ENCODE measurements at places on chromosomes 6 and 20.
A peak's percentile ranks its signal among the peaks of the same experiment; 100 is the strongest.

GRCh38 chr6:165732696-165733488 is 69.9 kb upstream of the PDE10A start:
- DNase-seq, result no peak

DNA sequence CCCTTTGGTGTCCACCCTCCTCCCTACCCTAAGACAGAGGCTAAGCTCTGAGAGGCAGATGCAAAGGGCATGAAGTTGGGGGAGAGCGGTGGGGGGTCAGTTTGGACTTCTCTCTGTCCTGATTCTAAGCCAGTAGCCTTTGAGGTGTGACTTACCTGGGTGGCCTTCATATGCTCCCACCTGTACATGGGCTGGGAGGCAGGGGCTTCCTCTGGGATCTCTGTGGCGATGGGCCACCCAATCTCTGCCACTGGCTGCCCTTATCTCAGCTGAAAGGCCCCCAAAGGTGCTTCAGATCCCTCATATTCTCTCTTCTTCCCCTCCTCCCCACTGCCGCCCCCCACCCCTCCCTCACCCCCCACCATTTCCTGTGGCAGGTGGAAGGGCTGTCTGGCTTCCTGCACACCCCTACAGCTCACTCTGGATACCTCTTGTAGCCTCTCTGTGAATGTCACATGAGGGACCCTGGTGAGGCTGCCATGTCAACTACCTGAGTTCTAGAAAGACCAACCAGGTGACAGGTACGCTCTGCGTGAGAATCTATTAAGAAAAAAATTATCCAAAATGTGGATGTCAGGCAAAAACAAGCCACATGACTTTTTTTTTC is 34.0 kb downstream of the PNLDC1 start:
- no peak for DNase-seq

DNA sequence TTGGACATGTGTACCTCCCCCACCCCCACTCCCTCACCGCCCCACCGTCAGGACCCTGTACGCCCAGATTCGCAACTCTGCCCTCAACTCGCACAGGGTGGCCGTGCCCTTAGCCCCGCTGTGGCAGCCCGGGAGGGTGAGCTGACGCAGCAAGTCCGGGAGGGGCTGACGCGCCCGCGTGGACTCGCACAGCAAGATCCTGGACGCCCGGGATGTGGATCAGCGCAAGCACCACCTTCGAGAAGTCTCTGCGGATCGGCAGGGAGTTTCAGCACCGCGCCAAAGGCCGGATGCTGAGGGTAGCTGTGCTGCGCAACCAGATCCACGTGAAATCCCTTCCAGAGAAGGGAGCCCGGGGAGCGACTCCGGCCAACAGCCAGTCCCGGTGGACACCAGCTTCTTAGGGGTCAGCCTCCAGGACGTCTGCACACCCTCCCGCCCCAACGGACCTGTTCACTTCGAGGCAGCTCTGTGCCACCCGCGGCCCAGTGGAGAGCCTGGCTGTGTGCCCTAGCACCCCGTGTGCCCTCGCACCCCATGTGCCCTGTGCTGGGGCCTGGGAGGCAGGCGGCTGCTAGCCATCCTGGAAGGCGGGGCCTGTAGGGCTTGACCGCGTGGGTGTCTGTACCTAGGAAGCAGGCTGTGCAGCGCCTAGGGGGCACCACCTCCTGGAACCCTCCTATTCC is 6.7 kb upstream of the GJA10 start:
- no peak for DNase-seq

GRCh38 chr6:116217069-116217468 is 36.8 kb downstream of the TSPYL4 start:
- DNase-seq, result peak; percentile 14

- DNase-seq, result no peak
Observed at GRCh38 chr6:30508890-30509736, 19.8 kb downstream of the HLA-E start.

- no peak for DNase-seq
Observed at GRCh38 chr6:117423754-117424153, 2.0 kb downstream of the ROS1 start.
